ENCODE measurements at places on chromosomes 7 and 10.

DNA sequence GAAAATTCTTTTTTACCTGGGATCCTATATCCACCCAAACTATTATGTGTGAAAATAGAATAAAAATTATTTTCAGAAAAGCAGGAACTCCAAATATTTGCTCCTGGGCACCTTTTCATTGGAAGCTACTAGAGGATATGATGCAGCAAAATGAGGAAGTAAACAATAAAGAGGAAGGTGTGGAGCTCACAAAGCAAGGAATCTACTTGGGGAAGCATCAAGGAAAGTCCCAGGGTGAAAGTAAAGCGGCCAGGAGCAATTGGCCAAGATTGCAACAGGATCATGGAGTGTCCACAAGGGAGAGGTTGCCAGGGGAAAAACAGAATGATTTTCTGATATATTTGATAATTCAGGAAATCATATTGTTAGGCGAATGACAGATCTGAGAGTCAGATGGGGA is 80.8 kb downstream of the CARD11 start:
- no peak for DNase-seq

GRCh38 chr7:120741371-120742042 is 116.4 kb downstream of the TSPAN12 start:
- DNase-seq = no peak

GRCh38 chr10:36110097-36110496 is 468.0 kb upstream of the FZD8 start:
- DNase-seq = no peak

- no peak for DNase-seq
Measured at GRCh38 chr7:24337180-24337579, 53.2 kb downstream of the NPY start.

GRCh38 chr7:45484094-45484493 is 90.1 kb upstream of the ADCY1 start:
- DNase-seq = no peak

GRCh38 chr7:149067869-149068268 is 22.6 kb downstream of the ZNF786 start:
- DNase-seq = no peak

DNA sequence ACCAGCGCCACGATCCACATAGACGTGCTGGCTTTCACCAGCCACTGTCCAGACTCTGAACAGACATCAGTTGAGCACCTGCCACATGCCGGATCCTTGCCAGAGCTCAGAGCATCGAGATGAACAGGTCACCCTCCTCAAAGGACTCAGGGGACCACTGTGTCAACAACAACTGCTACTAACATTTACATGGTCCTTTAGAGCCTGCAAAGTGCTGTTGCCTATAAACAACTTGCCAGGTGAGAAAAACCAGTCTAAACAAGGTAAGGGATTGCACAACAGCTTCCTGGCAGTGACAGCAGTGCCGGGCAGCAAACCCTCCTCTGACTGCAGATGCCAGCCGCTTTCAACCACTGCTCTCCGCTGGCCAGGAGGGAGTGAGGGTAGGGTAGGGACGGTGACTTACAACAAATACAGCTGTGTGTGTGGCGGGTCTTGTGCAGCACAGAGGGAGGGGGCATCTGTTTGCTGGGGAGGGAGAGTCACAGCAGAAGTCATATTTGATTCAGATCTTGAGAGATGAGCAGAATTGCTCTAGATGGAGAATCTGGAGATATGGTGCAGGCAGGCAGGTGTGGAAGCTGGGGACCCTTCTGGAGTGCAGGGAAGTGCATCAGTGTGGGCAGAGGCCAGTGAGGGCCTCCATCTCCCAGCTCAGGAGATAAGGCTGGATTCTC is 32.8 kb upstream of the RHEB start:
- DNase-seq = no peak

GRCh38 chr10:61628151-61628874 is 34.4 kb upstream of the CABCOCO1 start:
- DNase-seq = no peak

DNA sequence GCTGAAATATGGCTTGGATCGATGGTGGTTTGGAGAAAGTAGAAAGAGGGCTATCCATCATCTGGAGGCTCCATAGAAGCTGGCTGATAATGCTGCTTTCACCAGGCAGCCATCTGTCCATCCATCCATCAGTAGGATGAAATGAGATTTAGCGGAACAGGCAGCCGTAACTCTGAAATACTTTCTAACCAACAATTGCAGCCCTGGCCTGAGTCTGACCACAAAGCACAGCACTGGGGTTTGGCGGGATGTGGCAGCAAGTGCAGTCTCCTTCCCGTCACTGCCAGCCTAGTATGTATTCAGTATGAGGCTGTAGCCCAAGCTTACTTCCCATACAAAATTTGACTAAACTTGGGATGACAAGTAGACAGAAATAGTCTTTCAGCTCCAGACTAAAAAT is 38.0 kb downstream of the R3HCC1L start:
- no peak for DNase-seq

DNA sequence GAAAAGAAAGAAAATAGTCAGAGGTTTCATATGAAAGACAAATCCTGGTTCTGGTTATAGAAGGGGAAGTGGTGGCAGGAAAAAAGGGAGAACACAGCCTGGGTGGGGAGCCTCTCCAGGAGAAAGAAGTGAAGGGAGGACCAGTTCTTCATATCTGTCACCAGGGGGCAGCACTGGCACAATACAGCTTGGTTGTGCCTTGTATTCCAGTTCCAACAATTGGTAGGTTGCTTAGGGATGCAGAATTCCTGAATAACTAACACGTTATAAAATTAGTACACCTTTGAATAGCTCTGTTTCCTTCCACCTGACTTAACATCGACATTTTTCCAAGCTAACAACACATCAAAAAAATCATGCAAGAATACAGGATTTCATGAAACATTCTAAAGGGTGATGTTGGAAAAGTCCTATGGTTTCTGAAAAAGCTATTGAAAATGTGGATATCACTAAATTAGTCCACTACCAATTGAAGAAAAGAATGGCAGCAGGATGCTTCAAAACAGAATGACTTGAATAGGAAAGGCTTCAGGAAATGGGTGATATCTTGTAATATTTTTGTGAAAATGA is 52.9 kb downstream of the CYP26A1 start:
- DNase-seq = no peak

GRCh38 chr10:107728807-107729206 is 564.3 kb upstream of the SORCS1 start:
- DNase-seq = no peak

- DNase-seq = no peak
Measured at GRCh38 chr7:4149645-4150044, 532.5 kb upstream of the FOXK1 start.

Measured in CD4-positive, alpha-beta T cell treated with Interleukin-1 beta for 1 hour (primary cell).